NCI-H1092 treated with DMSO at 0.1 percent for 48 hours (cell line): ENCODE measurements at places on chromosomes 6 and 20.

DNA sequence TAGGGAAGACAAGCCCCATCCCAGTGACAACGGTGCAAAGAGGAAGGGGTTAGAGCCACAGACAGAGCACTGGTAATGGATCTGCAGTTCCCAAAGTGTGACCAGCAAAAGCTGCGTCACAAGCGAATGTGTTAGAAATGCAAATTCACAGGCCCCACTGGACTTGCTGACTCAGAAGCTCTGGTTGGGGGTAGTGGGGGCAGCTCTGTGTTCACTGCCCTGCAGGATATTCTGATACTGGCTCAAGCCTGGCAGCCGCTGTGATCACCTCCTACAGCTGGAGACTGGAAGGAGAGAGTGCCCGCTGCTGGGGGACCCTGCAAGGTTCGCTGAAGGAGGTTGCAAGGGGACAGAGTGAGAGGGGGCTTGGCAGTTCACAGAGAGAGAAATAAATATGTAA lies 179.7 kb upstream of the CDH4 start:
- DNase-seq, result no peak

- no peak for DNase-seq
These were observed 759.8 kb upstream of the CITED2 start for GRCh38 chr6:140134224-140134623.

DNA sequence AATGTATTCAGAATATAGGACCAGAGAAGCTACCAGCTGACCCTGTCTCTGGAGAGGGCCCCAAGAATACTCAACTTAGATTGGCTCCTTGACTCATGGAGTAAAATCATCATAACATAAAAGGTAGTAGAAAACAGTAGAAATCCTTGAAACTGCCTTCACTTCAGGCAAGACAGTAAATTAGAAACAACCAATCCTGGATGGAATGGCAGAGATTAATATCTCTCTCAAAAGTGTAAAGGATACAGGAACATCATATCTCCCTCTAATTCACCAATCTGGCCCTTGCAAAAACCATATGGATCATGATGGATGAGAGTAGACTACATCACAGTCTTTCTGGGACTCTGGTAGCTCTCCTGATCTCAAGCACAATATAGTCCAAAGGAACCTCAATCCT lies 20.4 kb upstream of the EPM2A start:
- no peak for DNase-seq

DNA sequence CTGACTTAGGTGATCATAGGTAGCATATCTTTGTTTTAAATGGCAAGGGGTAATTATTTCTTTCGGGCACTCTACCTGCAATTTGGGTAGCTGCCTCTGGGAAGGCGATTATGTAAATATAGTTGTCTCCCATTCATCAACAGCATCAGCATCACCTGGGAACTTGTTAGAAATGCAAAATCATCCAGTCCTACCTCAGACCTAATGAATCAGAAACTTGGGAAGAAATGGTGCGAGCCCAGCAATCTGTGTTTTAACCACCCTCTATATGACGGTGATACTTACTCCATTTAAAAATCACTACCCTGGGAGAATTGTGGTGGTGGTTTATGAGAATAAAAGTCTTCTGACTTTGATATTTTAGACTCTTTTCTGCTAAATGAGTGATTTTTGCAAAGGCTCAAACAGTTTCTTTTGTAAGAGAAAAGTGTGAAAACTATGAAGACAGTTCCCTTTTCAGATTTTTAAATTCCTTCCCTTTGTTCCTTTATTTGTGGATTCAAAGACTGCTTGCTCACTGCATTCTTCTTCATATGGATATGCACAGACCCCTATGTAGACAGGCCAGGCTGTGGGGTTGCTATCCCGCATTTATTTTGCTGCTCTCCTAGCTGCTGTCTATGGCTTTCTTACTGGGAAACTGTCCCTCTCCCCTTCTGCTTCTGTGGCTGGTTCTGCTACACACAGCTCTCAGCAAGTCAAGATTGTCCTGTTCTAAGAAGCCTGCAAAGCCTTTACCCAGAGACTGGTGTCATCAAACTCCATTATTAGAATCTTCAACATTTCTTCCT lies 365.3 kb downstream of the RNF144B start:
- no peak for DNase-seq

DNA sequence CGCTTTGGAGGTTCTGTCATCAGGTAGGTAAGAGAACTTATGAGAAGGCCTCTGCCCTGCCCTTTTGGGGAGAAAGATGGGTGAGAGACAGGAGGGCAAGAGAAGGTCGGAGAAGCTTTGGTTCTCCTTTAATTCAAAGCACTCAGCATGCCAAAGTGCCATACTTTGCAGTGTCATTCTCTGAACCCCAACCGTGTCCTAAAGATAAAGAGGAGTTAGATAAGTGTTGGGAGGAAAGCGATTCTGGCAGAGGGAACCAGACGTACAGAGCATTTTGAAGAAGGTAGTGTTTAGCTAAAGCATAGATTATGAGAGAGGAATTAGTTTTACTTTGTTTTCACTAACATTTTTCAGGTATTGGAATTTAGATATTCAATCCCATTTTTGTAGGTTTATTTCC lies 40.3 kb downstream of the NKAIN2 start:
- no peak for DNase-seq

GRCh38 chr6:150249261-150249660 lies 106.4 kb downstream of the PPP1R14C start:
- DNase-seq, result no peak

DNA sequence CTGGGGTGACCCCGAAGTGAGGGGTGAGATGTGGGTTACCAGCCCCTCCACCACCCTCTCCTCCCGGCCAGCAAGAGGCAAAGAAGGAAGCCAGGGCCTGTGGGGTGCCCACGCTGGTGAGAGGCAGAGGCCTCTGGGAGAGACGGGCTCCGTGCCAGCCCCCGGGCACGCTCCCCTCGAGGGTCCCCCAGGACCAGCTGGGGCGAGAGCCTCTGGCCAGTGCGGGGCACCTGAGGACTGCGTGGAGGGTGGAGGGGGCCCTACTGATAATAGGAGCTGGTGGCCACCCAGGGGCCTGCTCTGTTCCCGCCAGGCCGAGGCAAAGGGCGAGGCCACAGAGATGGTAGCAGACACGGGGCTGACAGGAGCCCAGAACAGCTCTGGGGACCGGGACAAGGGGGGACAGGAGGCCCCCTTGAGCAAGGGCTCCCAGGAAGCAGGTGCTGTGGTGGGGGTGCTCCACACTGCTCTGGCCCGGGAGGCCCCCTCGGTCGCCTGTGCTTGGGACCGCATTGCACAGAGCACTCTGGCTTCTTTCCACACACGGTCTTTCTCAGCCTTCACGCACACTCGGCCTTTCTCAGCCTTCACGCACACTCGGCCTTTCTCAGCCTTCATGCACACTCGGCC lies 226.9 kb downstream of the TTLL2 start:
- no peak for DNase-seq

DNA sequence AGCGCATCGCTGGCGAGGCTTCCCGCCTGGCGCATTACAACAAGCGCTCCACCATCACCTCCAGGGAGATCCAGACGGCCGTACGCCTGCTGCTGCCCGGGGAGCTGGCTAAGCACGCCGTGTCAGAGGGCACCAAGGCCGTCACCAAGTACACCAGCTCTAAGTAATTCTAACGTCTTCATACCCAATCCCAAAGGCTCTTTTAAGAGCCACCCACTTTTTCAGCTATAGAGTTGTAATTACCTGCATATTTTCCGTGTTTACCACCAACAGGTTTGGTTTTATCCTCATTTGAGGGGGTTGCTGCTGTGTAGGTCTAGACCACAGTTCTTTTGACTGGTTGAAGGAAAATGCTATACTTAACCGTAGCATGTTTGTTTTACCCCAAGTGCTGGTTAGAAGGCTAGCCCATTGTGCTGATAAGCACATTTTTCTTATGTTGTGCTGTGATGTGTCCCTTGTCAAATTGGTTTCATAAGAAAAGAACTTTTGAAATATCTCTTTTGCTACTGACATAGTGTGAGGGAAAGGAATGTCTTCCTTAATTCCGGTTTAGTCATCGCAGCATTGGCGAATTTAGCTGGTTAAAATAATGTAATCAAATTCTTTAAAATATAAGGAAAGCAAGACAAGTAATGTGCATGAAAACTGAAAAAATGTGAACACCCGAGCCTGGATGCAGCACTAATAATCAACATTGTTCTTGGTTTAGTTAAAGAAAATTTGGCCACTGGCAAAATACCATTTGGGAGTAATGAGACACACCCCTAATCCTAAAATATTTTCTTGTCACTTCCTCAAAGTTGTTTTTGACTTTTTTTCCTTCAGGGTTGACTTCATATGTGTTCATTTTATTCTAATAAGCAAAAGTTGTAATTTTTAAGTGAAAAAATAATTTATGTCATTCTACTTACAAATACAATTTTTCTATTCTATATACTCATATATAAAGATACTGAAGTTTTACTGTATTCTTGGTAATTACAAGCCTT lies 112.8 kb downstream of the HFE start:
- no peak for DNase-seq

DNA sequence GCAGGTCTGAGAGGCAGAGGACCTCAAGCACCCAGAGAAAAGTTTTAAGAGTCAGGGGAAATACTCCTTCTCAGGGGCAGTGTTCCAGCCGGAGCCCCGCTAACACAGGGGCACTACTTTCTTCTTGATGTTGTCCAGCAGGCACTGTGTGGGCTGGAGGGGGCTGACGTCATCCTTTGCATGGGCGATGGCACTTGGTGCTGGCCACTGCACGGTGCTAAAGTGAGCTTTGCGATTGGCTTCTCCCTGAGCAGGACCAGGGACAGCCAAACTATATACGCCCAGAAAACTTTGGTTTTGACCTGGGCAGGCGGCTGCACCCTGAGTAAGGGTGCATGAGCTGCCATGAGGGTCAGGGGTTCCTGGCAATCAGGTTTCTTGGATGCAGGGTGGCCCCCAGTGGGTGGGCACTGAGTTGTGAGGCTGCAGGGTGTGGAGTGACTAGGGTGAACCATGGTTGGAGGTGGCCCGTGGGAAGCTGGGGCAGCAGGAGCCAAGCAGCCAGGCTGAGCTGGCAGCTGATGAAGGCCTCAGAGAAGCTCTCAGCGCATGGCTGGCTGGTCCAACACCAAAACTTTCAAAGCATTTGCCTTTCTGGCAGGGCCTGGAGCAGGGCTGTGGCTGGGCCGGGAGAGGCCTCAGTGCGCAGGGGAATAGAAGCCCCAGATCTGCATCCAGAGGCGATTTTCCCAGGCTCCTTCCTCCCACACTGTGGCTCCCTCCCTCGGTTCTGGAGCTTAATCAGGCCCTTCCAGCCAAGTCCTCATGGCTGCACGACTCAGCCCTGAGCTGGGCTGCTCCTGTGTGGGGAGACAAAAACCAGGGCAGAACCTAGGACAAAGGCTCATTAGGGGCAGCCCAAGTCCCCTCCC lies 18.3 kb downstream of the MRPS18A start:
- no peak for DNase-seq

- no peak for DNase-seq
These were observed 49.1 kb downstream of the MAP3K7 start for GRCh38 chr6:90537723-90538258.

GRCh38 chr20:62387219-62387913 lies 463 bp downstream of the RPS21 start:
- no peak for DNase-seq

- no peak for DNase-seq
These were observed 178.9 kb downstream of the SASH1 start for GRCh38 chr6:148521586-148521985.

- no peak for DNase-seq
These were observed 296.3 kb downstream of the TAF4 start for GRCh38 chr20:61769286-61769832.

DNA sequence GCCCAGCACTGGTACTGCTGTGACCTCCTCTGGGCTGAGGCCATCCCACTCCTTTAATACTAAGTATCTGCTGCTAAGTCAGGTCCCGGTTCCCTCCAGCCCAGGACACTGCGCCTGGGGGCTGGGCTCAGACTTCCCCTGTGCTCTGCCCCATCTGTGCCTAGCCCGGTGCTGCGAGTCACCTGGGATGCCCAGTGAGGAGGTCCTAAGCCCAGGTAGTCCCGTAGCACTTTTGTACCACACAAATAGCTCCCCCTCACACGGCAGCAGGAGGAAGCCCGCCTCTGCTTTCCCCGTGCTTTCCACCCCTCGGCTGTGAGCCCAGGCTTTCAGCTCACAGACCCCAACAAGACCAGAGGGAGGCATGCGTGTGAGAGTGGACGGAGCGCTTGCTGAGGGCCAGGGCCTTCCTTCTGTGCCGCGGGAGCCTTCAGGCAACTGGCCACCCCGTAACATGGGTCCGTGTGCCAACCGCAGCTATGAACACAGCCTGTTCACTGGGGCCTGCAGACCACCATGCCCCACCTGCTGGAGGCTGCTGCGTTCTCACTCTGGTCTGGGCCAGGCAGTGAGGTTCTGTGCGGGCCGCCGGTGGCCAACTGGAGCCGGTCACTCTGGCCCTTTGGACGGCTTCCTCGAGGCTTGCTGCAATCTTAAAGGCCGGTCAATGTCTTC lies 79.9 kb upstream of the MPC1 start:
- no peak for DNase-seq

GRCh38 chr6:35312807-35313206 lies 15.2 kb downstream of the DEF6 start:
- no peak for DNase-seq

- no peak for DNase-seq
These were observed 191.0 kb downstream of the WDR27 start for GRCh38 chr6:169510871-169511270.

DNA sequence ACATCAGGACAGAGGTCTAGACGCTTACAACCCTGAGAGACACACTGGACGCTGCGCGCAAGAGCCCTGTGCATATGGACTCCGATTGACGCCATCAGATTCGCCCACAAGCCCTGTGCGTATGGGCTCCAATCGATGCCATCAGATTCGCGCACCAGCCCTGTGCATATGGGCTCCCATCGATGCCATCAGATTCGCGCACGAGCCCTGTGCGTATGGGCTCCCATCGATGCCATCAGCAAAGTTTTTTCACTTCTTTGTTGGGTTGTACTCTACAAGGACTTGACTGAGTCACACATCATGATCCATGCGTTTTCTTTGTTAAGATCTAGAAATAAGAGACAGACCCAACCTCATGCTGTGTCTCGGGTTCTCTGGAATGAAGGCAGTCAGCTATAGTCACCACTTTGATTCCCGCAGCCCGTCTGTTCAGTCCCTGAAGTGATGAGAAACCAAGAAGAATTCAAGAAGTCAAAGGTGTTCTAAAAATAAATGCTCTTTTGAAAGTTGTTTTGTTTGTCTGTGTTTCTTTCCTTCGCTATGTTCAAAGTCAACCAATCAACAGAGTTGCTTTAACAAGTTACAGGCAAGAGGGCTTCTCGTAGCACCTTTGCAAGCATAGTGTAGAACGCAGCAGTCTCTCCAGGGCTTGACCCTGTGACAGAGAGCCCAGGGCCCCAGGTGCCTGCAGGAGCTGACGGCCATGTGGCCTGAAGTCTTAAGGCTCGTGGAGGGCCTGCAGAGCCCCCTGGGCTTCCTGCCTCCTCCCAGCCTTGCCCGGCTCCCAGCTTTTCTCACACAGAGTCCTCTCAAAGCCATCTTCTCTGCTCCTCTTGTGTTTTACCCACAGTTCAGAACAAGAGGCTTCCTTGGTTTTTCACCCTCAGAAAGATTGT lies 7.9 kb downstream of the RPS6KA2 start:
- DNase-seq, result no peak
